ENCODE measurements at places on chromosomes 12 and 14. TPM values are rescaled to one million over a fixed set of nuclear protein-coding genes. Genes with fewer than 3 reads are reported as not detected.

DNA sequence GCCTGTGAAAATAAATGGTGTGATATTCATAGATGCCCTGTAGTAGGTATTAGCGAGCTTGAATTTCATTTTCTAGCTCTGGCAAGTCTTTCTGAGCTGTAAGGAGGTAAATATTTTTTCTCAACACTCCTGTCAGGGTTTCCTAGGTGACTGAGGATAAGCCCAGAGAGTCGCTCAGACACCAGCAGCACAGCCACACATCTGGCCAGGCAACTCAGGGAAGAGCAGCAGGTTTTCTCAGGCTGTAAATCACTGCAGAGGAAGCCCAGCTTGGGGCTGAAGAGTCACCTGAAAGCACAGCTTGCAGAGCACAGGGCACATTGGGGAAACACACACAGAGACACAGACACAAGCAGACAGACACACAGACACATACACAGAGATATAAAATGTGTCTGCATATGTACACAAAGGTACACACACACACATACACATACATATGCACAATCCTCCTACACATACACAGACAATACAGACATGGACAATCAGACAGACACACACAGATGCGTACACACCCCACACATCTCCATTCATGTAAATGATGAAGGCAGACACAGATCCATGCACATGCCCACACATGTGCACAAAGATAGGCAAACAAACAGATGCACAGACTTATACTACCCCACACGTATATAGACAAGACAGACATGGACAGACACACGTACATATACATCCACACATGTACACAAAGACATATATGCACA is 232.0 kb upstream of the TMTC1 start:
- DNase-seq = no peak

DNA sequence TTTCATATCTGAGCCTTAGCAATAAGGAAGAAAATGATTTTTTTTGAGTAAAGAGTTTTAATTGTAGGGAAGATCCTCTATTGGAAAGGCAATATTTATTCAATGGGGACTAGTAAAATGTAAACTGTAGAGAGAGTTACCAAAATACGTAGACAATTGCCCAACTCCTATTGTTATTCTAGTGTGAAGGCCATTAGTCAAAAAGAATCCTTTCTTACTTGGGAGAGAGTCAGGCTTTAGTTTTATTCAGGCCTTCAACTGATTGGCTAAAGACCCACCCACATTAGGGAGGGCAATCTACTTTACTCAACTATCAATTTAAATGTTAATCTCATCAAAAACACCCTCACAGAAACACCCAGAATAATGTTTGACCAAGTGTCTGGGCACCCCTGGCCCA is 485.8 kb upstream of the ATXN7L3B start:
- no peak for DNase-seq

KRT74 gene
- not detected for polyA plus RNA-seq

DNA sequence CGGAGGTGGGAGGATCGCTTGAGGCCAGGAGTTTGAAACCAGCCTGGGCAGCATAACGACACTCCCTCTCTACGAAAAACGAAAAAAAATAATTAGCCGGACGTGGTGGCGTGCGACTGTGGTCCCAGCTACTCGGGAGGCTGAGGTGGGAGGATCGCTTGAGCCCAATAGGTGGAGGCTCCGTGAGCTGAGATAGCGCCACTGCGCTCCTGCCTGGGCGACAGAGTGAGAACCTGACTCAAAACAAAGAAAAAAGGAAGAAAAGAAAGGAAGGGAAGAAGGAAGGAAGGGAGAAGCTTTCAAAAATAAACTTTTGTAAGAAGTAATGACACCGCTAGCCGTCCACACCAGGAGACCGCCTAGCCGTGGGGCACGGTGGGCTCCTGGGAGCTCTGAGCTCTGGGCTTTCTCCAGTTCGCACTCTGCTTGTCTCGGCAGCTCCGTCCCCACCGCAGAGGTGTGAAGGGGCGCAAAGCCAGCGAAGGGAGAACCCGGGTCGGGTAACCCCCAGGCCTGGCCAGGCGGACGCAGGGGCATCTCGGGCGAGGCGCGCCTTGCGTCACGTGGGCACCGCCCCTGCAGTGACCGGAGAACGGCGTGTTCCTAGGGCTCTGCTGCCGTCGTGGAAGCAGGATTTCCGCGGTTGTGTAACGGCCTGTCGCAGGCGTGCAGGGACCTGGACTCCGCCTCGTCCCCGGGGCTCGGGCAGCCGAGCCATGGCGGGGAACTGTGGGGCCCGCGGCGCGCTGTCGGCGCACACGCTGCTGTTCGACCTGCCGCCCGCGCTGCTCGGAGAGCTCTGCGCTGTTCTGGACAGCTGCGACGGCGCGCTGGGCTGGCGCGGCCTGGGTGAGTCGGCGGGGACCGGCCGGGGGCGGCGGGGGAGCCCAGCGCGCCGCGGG is at the start of gene IRAK3:
Gene IRAK3 (plus strand): TSS at position 631 of the 902 bp plus-strand sequence. CDS start 86 bp downstream, at position 717.
- DNase-seq = peak; percentile 89

INHBC gene
- polyA plus RNA-seq = 0.03 TPM

DNA sequence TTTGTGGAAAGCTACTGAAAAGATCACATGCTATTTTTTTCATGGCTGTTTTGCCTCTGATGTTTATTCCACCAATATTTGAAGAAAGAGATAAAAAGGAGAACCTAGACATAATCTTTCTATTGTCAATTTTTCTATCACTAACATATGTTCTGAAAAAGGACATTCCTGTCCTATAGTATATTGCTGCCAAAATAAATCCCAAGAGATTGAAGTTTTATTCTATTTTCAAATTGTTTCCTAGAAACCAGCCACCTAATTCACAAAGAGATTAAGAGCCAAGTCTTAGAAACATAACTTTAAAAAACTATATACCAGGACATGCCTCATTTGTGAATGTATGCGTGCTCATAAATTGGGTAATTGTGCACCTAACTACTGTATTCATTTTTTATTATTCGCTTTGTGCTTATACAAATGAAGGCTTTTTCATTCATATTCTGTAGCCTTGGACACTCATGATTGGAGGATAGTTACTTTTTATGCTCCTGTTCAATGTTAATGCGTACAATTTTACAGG is 200.7 kb downstream of the FUT8 start:
- DNase-seq = no peak

- peak; percentile 94 for DNase-seq
Measured at GRCh38 chr12:104286516-104287482, 16.7 kb upstream of the EID3 start.

GRCh38 chr14:105495101-105495989 is 4.3 kb downstream of the TEDC1 start:
- peak; percentile 77 for DNase-seq

CLEC12A gene
- polyA plus RNA-seq = 0.66 TPM

PLXNC1 gene
- 1.1 TPM for polyA plus RNA-seq

TSPAN8 gene
- polyA plus RNA-seq = 0.09 TPM

GRCh38 chr12:94458877-94459727 is 565 bp downstream of the CEP83 start:
- no peak for DNase-seq

KRT77 gene
- not detected for polyA plus RNA-seq

CBX5 gene
- 19.2 TPM for polyA plus RNA-seq

ADAMTS20 gene
- polyA plus RNA-seq = not detected

DNA sequence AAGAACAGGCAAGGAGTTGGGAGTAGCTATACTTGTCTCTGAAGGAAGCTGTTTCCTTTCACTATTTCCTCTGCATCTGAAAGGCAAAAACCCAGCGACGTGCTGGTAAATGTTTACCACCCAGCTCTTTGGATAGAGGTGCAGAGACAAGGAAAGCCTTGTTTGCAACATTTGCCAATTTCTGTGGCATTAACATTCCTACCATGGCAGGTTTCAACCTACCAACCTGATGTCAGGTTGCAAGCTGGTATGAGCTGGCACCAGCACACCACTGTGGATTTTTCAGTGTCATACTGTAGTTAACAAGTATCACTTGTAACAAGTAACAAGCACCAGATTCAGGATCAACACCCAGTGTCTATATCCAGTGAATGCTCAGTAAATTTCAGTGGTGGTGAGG is 294.8 kb upstream of the TMPO start:
- no peak for DNase-seq

DNA sequence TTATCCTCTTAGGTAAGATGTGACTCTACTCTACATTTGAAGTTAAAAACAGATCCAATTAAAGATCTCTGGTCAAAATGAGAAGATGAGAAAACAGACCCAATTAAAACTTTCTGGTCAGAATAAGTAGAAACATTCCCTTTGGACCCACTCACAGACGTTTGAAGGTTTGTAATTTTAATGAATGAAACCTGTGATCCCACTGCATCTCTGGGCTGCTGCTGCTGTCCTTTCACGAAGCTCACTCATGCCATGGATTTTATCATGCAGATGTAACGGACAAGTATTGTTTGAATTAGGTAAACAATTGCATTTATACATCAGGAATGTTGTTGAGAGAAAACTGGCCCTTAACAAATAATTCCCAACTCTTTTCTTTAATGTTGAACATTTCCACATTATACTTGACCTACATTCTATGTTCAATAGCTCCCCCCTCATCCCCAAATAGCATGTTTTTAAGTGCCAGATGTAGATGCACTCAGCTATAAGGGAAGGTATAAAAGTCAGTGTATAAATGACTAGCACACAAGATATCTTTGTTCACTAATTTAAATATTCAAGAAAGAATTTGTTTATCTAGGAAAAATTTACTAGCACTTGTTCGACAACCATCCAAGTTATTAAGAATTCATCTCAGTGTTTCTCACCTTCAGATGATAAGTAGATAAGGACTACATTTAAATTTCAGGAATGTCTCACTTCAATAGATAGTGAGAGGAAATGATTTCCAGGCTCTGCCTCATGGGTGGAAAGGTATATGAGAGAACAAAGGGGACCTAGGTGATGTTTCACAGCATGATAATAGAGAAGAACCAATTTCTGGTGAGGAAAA is 202.3 kb upstream of the LMNTD1 start:
- DNase-seq = no peak

TEAD4 gene
- 7.6 TPM for polyA plus RNA-seq

TMEM63C gene
- under 0.01 TPM for polyA plus RNA-seq

GRCh38 chr14:102293781-102294180 is 11.2 kb downstream of the MOK start:
- no peak for DNase-seq

DNA sequence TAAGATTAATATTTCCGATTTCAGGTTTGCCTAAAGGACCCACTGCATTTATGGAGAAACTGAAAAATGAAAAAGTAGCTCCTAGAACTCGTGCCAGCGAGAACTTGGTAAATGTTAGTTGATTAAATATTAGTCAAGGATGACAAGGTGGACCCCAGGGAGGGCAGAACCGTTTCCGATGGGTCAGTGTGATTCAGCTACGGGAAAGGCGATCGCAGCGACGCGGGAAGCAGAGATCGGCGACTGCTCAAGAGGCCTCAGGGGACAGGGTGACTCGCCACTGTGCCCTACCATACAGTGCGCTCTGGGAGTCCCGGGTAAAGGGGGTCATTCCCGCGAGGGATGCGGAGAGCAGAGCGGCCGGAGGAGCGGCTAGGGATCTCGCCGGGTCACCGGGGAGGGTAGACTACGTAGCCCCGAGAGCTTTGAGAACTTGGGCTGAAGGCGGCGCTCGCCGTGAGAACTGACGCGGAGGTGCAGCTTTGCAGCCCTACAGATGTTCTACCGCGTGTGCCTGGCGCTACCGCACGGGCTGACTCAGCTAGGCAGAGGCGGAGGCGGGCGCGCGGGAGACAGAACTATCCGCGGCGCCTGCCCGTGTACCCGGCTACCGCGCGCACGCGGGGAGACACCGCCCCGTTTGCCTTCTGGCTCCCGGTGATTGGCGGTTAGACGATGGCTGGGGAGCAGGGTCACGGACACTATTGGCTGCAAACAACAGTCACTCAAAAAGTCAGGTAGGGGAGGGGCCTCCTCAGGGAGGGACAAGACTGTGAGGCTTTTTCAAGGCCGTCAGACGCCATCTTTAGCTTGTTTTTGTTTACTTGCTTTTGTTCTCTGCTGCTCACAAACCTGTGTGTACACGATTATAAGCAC is 3.2 kb downstream of the C14orf93 start:
- DNase-seq = peak; percentile 94

GRCh38 chr14:77980475-77981321 is 180.8 kb downstream of the ADCK1 start:
- DNase-seq = peak; percentile 17

KIF5A gene
- 0.07 TPM for polyA plus RNA-seq

OTUB2 gene
- 0.29 TPM for polyA plus RNA-seq

FGF6 gene
- not detected for polyA plus RNA-seq

- DNase-seq = no peak
Measured at GRCh38 chr12:77124767-77125166, 59.4 kb upstream of the E2F7 start.

DNA sequence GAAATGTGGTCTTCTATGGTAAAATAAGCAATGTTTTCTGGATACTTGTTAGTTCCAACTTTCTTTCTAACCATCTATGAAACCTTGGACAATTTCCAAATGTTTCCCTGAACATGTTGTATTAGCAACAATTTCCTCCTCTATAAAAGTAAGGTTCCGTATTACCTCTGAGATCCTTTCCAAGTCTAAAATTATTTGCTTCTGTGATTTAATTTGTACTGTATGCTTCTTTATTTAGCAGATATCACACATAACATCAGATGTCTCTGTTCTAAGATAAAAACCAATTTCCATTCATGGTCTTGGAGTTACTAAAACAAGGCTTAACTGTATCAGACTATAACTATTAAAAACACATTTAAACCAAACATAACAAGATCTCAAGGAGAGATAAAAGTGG is 177.2 kb downstream of the FOXA1 start:
- no peak for DNase-seq

DNA sequence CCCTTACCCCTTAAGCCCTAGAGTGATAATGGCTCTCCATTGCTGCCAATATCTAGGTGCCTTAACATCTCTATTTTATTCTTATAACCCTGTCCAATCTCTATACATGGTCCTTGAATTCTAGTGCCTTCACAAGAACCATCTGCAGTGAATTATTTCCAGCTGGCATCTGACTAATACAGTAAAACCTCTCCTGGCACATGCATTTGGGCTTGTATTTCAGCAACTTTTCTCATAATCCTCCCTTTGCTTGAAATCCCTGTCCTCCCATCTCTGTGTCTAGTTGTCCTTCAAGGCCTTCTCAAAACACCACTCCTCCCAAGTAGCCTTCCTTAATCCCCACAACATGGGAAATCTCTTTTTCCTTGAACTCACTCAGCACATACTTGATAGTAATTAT is 14.2 kb upstream of the HMGA2 start:
- DNase-seq = no peak

DNA sequence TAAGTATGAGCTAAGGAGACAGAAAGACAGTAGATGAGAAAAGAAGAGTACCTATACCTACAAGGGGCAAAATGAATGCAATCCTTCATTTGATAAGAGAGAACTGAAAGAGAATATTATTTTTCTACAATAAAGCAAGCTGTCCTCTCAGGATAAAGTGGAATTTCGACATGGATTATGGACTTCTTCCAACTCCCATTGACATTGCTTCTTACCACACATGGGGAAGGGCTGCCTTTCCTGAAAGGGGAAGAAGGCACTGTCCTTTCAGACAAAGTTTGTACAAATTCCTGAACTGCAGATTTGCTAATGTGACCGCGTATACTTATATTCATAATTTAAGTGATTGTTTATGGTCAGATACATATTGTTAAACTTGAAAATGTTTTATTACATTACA is 4.3 kb upstream of the HEBP1 start:
- no peak for DNase-seq

CCND2 gene
- 28.4 TPM for polyA plus RNA-seq

- no peak for DNase-seq
Measured at GRCh38 chr14:20412411-20412810, 890 bp downstream of the TEP1 start.

GRCh38 chr14:51073731-51074130 is 21.2 kb downstream of the TRIM9 start:
- DNase-seq = no peak

- no peak for DNase-seq
Measured at GRCh38 chr12:76914102-76914859, 35.5 kb upstream of the CSRP2 start.

All from heart right ventricle (tissue), 16 donors.